ENCODE measurements at places on chromosomes 5 and 9. TPM values are rescaled to one million over a fixed set of nuclear protein-coding genes. Genes with fewer than 3 reads are reported as not detected.

- no peak for DNase-seq
Measured at GRCh38 chr9:126146254-126147145, 180.1 kb upstream of the MVB12B start.

- no peak for DNase-seq
Measured at GRCh38 chr5:36611520-36612274, 5.3 kb downstream of the SLC1A3 start.

DNA sequence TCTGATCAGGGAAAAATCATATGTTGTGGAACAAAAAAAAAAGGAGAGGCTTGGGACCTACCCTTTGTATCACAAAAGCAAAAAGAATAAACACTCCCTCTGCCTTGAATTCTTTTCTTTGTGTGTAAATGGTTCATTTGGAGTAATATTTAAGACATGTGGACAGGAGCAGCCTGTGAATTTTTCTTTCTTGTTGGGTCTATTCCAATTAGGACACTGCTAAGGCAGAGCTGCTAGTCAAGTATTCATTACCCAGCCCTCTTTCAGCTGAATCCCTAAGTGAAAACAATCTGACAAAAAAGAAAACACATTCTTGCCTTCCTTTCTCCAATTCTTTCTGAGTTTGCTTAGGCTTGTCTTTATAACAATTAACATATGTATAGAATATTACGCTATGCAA, 330.0 kb downstream of the EBF1 start:
- no peak for DNase-seq

Gene FCN1
- not detected for total RNA-seq

Gene DAPK1
- total RNA-seq = under 0.01 TPM

Measured in IMR-90 (cell line).